ENCODE measurements at places on chromosomes 4 and X.

GRCh38 chr4:163649557-163650091, 155.1 kb downstream of the TMA16 start:
- no peak for DNase-seq

DNA sequence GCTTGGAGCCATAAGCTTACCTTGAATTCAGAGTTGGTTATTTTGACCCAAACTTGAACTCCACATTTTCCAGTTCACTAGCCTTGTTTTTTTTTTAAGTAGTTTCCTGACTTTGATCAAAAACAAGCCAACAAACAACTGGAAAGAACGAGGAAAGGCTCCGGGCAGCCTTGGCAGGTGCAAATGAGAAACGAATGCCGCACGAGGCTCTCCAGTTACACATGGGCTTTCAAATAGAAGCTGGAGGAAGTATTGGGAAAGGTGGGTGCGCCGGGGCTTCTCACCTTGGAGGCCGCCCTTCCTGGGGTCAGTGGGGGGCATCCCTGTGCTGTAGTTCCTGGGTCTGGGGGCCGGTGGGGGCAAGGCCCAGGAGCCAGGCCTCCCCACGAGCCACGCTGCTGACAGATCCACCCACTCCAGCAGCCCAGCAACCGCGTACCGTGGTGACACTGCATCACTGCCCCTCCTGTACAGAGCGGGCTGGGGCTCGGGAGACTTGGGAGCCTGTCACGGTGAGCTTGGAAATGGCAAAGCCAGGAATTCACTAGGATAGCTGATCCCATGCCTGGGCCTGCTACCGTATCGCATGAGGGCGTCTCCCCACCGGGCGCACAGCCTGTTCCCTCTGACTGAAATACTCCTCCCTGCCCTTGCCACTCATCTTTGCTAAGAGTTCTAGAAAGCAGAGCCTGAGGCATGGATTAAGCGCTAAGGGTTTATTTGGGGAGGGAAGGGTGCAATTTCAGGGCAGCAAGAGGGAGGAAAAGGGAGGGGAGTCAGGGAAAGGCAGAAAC, 50.9 kb upstream of the ADRA2C start:
- no peak for DNase-seq

GRCh38 chr4:180634306-180634705, 1608.9 kb upstream of the TENM3 start:
- no peak for DNase-seq

- no peak for DNase-seq
Observed at GRCh38 chr4:150209140-150209829, 131.0 kb downstream of the DCLK2 start.

DNA sequence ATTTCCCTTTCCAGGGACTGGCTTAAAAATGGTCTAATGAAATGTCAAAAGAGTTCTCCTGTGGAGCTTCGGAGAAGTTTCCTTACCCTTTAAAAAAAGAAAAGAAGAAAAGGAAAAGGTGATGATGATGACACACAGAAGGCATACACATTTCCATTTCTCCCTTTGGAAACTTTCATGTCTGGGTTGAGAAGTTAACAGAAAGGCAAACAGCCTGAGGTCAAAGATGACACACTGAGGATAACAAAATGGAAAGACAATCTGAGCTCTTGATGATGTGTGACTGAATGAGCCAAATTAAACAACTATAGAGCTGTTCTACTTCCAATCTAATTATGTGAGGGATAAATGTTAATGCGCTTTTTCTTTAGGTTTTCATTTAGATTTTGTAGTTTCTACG, 32.2 kb downstream of the NFXL1 start:
- DNase-seq, result no peak

GRCh38 chr4:60019180-60019579, 1180.9 kb upstream of the ADGRL3 start:
- DNase-seq, result no peak

GRCh38 chr4:81629366-81629765, 157.7 kb upstream of the RASGEF1B start:
- no peak for DNase-seq

DNA sequence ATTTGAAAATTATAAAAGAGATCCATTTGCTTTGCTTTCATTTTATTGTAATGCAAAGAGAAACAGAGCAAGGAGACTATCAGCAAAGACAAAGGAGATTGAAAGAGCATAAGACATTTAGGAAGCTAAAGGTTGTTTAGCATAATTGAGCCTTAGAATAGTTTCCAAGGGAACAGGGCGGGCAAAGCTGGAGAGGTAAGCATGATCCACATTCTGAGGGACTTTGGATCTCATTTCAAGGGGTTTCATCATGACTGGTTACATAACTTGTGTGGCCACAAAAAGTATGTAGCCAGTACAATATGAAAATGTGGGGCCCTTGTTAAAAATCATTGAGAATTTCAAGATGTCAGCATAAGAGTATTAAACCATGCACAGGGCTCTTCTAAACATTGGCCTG, 406.5 kb downstream of the RPA4 start:
- DNase-seq, result no peak

- no peak for DNase-seq
Observed at GRCh38 chr4:101271516-101271915, 75.8 kb downstream of the PPP3CA start.

DNA sequence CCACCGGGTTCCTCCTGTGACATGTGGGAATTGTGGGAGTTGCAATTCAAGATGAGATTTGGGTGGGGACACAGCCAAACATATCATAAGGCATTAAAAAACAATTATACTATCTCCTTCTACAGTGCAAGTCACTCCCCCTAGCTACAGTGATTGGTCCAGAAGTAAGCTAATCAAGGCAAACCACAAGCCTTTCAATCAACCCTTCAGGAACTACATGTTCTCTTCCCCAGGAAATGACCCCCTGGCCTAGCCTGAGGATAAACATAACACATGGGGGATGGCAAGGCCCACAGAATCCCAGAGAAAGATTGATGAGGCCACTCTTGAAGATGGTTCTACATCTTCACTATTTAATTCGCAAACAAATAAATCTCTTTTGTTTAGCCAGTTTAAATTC, 25.2 kb upstream of the FAM241A start:
- DNase-seq, result no peak

GRCh38 chrX:133530960-133531359, 115.7 kb upstream of the GPC4 start:
- DNase-seq, result no peak

DNA sequence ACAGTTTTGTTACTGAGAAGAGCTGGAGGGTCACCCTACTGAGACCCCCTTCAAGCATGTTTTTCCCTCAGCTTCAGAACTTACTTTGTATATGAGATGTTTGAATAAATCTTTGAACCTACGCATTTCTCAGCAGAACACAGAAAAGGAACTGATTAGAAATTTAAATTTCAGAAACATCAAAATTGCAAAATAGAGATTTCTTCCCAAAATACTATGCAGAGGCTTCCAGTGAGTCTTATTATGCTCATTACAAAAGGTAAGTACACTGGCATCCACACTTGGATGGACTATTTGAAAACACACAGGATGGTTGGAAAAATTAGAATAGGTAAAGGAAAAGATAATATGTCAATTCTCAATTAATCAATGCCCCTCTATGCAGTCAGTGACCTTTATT, 91.2 kb downstream of the COX7B2 start:
- no peak for DNase-seq

- no peak for DNase-seq
Observed at GRCh38 chr4:15320121-15320678, 107.6 kb upstream of the C1QTNF7 start.

DNA sequence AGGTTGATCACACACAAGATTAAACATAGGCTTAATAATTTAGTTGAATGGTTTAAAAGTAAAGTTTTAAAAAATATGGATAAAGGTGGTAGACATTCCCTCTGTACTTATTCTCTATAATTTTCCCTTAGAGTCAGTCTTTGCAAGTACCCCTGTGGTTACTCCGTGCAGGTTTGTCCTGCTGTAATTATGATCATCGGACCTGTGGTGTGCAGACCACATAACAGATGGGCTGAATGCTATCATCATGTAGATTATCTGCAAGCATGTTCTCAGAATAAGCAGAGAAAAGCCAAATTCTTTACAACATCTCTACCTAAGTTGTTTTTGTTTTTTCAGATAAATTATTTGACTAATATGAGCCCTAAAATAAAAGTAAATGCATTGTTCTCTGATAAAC, 146.8 kb downstream of the FSTL5 start:
- no peak for DNase-seq

- no peak for DNase-seq
Observed at GRCh38 chrX:84363051-84363450, 139.2 kb downstream of the HDX start.

DNA sequence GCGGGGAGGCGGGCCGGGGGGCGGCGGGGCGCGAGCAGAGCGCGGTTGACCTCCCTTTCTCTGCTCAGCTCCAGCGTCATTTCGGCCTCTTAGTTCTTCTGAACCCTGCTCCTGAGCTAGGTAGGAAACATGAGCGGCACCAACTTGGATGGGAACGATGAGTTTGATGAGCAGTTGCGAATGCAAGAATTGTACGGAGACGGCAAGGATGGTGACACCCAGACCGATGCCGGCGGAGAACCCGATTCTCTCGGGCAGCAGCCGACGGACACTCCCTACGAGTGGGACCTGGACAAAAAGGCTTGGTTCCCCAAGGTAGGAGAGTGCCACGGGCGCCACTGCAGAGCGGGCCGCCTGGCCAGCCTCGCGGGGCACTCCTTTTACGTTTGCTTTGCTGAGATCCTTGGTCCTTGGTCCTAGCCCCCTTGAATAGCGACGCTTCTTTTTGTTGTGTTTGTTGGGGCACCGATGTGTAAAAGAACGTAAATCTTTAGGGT, at the start of gene HTATSF1:
TSS of gene HTATSF1 (plus strand) at position 37 of the 497 bp plus-strand sequence. CDS start at position 130, 93 bp downstream.
- DNase-seq, result no peak

DNA sequence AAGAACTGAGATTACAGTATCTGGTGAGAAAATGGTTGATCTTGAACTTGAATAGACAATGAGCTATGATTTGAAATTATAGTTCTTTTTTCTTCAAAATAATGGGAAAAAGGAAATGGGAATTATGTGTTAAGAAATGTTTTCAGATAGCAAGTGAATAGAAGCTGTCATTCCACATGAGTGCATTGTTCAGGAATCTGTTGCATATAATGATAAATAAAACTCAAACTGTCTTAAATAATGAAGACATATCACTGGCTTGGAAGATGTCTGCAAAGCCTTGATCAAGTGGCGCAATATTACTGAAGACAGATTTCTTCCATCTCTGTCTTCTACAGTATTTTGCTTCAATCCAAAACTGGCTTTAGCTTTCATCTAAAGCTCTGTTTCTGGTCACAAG, 479.3 kb upstream of the ZFP42 start:
- DNase-seq, result no peak

DNA sequence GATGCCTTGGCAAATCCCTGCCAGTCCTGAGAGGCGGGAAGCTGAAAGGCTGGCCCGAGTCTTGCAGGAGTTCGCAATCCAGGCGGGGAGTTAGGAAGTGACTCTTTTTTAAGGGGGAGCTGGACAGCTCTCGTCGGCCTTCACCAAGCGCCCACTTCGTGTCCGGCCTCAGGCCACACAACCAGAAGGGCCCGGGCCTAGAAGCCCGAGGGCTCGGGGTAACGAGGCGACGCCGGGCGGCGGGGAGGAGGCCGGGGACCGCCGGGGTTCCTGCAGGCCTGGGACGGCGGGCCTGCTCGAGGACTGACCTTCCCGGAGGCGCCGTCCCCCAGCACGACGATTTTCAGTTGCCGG, 395 bp downstream of the RAB28 start:
- no peak for DNase-seq

DNA sequence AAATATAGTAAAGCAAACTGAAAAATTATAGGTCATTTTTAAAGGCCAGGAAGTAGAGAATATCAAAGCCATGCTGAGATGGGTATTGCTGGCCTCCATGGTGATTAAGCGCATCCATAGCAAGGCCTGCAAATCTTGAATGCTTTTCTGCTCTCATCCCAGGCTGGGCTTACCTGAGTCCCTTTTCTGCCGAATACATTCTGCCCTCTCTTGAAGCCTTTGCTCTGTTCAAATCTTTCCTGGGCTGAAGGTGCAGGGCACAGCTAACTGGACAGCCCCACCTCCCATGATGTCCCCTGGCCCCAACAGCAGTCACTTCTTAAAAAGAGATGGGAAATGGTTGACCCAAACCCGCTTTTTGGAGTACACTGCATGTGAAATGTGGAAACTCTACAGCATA, 10.1 kb upstream of the EIF1AX start:
- no peak for DNase-seq

All from GF-D8 (cell line).